ENCODE measurements at places on chromosomes 4 and X.

- DNase-seq, result no peak
Observed at GRCh38 chr4:30610361-30610760, 109.8 kb upstream of the PCDH7 start.

DNA sequence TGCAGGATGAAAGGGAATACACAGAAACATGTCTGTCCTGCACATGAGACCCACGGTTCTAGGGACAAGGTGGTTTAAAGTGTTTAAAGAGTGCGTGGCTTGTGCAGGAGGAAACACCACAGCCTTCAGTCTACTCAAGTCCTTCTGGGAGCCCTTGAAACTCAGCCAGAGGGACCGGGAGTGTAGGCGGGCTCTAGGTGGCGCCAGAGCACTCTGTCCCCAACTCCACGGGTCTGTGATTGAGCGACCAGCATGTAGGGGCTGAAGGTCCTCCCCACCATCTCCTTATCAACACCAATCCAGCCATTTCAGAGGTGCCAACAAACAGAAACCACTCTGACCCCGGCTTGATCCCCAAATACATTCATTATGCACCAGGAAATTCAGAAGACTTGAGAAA, 82.0 kb upstream of the CLDN34 start:
- peak; percentile 9 for DNase-seq

DNA sequence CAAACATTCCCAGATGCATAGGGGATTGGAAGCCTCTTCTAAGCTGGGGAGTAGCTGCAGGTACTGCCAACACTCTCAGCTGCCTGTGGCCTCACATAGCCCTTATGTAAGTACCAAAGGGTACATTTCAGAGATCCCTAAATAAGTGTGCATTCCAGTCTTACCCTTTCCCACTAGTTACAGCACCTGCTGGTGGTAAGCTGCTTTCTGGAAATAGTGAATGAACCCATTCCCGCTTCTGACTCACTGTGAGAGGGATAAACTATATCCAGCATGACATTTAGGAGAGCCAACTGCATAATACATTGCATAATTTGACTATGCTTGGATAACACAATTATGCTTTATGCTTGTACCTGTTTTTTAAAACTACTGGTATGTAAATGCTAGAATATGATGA, 149.0 kb downstream of the FAM13A start:
- no peak for DNase-seq

DNA sequence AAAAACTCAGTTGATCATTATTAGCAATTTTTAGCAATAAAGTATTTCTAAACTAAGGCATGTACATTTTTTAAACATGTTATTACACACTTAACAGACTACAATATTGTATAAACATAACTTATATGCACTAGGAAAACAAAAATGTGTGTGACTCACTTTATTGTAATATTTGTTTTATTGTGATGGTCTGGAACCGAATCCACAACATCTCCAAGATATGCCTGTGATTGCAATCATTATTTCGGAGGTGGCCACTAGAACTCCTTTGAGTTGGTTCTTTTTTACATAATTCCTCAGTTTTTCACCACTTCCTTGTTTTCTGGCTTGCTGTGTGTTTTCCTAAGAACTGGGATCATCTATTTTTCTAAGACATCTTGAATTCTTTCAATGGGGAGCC, 53.7 kb downstream of the FBXW7 start:
- no peak for DNase-seq

GRCh38 chrX:29090811-29091210, 503.6 kb downstream of the IL1RAPL1 start:
- no peak for DNase-seq

GRCh38 chrX:1535241-1536041, 1.5 kb downstream of the P2RY8 start:
- no peak for DNase-seq

GRCh38 chrX:103789004-103789403, 12.4 kb downstream of the PLP1 start:
- DNase-seq, result no peak

DNA sequence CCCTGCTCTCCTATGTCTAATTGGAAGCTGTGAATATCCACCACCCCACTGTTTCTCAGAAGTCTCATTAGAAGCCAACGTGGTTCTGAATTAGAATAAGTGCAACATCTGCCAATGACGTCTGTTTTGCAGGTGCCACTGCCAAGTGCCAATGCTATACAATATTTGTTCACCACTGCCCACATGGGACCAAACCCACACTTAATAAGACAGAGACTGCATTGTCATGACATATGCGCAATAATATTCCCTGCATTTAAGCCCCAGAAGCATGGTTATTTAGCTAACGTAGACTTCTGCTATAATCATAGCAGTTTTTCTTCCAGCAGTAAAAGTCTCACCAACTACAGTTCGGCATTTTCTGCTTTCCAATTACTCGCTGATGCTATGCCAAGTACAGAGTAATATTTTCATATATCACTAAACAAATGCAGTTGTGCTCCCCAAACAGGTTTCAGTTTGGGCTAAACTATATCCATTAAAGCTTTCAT, 262.5 kb upstream of the PCDH18 start:
- DNase-seq, result no peak

- no peak for DNase-seq
Observed at GRCh38 chr4:71930459-71930858, 101.3 kb upstream of the NPFFR2 start.

Measured in stimulated activated CD8-positive, alpha-beta memory T cell treated with anti-CD3 and anti-CD28 coated beads, Interleukin-2, amount 100 ng/mL, for 1 hour (primary cell).